Activated CD4-positive, CD25-positive, alpha-beta regulatory T cell treated with anti-CD3 and anti-CD28 coated beads, Interleukin-2, amount 50 U/mL, for 16 hours (primary cell): ENCODE measurements at places on chromosomes 13 and 19.

DNA sequence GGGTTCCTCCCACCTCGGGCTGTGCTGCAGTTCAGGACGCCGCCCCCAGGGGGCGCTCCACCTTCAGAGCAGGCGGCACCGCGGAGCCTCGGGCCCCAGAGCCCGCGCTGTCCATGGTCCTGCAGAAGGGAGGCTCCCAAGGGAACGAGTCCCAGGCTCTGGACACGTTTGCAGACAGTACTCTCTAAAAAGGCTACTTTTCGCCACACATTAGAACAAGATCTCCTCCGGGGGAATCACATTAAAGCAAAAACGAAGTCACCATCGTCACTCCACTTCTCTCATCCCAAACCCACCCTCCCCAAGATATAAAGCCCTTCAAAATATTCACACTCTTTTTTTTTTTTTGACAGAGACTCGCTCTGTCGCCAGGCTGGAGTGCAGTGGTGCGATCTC lies 4.6 kb upstream of the SIGLEC10 start:
- peak; percentile 71 for DNase-seq

GRCh38 chr13:40969169-40969901 lies 49.8 kb downstream of the ELF1 start:
- DNase-seq: no peak

GRCh38 chr13:75091718-75092117 lies 390.3 kb downstream of the TBC1D4 start:
- DNase-seq: no peak

- DNase-seq: no peak
Observed at GRCh38 chr13:98484289-98485219, 92.4 kb downstream of the STK24 start.

DNA sequence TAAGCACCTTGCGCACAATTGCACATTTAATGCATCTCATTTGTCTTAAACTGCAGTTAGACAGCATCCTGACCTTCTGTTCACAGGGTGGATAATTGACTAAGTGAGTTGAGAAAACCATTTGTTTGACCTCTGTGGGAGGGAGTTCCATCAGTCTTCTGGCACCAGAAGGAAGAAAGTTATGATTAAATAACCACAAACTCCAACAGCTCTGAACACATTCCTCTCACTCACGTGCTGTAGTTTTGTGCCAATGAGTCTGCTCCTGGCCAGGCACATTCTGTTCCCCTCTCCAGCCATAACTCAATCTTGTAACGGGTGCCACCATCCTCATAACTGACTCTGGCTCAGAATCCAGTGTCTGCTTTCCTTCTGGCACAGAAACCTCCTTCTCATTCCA lies 817.2 kb downstream of the SLITRK1 start:
- DNase-seq: no peak

- DNase-seq: no peak
Observed at GRCh38 chr13:113658836-113659235, 838 bp upstream of the ATP4B start.

DNA sequence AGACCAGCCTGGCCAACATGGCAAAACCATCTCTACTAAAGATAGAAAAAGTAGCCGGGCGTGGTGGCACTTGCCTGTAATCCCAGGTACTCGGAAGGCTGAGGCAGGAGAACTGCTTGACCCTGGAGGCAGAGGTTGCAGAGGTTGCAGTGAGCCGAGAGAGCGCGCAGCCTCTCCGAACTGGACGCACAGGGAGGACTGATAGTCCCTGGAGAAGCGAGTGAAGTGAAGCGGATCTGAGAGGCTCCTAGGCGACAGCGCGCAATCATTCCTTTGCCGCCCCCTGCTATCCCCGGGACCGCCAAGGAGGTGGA lies 233 bp downstream of the ZNF561 start:
- DNase-seq: no peak
